Fibroblast of skin of left biceps (primary cell): ENCODE measurements at places on chromosomes 12 and 14.
A peak's percentile ranks its signal among the peaks of the same experiment; 100 is the strongest.

- no peak for DNase-seq
Observed at GRCh38 chr12:107783406-107784376, 9.2 kb downstream of the ASCL4 start.

DNA sequence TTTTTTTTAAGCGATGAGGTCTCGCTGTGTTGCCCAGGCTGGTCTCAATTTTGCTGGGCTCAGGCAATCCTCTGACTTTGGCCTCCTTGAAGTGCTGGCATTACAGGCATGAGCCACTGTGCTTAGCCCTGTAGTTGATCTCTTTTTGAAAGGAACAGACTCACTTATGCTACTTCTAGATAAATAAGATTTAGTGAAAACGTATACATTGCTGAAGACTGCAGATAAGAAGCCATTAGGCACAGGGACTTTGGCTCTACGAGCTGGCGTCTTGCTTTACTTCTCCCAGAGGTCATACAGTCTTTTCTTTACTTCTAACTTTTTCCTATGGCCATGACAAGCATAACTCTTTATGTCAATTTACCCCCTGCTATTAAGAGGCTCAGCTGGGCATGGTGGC, 9.4 kb downstream of the PTGR2 start:
- no peak for DNase-seq

DNA sequence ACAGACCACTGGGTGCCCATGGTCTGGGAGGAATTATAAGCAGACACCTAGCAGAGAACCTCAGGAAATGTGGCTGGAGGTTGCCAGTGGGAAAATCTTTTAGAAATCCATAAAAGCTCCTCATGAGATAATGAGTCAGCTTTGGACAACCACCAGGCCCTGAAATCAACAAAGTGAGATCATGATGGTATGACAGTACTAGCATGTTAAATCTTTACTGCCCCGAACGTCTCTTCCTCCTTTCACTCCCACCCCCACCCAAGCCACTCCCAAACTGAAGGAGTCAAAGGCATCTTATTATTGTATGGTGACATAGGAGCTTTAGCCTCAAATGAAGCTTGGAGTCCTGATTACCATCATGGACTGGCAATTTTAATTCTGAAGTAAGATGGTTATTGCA, 240.0 kb downstream of the DIO2 start:
- DNase-seq, result no peak

DNA sequence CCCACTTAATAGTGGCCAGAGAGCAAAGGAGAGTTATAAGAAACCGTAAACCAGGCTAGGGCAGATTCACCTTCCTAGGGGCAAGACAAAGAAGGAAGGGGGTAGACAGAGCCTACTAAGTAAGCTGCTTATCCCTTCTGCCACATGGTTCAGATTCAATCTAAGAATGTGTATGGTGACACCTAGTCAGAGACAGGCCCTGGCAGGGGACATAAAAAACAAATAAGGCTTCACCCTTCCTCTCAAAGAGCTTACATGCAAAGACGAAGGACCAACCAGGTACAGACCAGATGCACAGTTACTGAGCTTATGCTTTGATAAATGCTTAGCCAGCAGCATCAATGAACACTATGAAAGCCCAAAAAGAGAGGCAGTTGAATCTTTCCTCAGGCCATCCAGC, 4.4 kb downstream of the CYP27B1 start:
- no peak for DNase-seq

- DNase-seq, result no peak
Observed at GRCh38 chr12:3436461-3437065, 54.4 kb upstream of the PRMT8 start.

DNA sequence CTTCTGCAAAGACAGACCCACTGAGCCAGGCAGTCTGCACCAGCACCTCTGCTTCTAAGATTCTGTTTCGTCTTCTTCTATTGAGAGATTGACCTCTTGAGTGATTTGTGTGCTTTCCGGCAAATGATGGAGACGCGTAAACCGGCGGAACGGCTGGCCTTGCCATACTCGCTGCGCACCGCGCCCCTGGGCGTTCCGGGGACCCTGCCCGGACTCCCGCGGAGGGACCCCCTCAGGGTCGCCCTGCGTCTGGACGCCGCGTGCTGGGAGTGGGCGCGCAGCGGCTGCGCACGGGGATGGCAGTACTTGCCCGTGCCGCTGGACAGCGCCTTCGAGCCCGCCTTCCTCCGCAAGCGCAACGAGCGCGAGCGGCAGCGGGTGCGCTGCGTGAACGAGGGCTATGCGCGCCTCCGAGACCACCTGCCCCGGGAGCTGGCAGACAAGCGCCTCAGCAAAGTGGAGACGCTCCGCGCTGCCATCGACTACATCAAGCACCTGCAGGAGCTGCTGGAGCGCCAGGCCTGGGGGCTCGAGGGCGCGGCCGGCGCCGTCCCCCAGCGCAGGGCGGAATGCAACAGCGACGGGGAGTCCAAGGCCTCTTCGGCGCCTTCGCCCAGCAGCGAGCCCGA, 703 bp downstream of the ASCL4 start:
- DNase-seq, result no peak

- DNase-seq, result no peak
Observed at GRCh38 chr12:67364228-67364627, 95.1 kb downstream of the CAND1 start.

- DNase-seq, result no peak
Observed at GRCh38 chr14:20707622-20708021, 19.1 kb downstream of the ANG start.

- DNase-seq, result no peak
Observed at GRCh38 chr14:90678420-90678819, 137.8 kb downstream of the TTC7B start.

DNA sequence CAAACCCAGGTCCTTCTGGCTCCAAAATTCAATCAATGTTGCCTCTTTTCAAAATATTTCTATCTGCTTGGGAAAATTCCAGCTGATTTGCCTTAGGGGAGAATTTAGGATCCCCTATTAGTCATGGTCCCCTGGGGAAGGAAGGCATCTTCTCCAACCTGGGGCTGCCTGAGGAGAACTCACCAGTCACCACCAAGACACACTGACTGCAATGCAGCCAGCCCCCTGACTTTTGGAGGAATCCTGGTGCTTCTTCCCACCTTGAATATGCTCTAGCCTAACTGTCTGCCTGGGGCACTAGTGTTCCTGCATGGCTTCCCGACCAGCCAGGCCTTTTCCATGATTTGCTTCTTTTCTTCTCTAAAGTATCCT, 71.8 kb upstream of the BCL2L14 start:
- no peak for DNase-seq

DNA sequence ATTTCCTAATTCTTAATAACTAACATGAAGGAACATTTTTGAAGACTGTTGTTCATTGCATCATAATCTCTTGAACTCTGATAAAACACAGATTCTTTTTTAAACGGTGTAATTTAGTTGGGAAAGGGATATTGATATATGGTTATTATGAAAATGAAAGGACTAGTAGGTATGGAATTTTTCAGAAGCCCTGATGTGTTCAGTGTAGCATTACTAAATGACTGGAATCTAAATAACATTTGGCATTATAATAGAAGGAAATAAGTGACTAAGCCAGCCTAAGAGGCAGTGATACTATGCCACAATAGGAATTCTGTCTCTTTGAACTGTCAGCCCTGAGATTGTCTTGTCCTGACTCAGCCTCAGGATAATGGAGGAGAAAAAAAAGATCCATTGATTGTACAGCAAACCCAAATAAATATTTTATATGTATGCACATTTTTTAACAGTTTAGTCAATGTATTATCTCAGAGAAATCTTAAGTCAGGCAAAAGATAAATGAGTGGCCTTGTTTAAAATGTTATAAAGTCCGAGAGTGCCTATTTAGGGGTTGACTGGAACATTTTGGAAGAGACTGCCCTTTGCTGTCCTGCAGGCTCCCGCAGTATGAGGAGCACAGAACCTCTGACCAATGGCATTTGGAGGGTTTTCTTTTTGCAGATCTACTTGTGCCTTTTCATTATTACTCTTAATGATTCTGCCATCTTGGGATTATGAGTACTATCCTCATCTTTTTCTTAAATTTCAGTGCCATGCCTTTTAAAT, 271.2 kb downstream of the EGLN3 start:
- peak; percentile 53 for DNase-seq

- DNase-seq, result peak; percentile 34
Observed at GRCh38 chr12:48651681-48652080, 30.4 kb downstream of the KANSL2 start.

GRCh38 chr12:70890895-70891832, 29.4 kb downstream of the PTPRR start:
- no peak for DNase-seq

DNA sequence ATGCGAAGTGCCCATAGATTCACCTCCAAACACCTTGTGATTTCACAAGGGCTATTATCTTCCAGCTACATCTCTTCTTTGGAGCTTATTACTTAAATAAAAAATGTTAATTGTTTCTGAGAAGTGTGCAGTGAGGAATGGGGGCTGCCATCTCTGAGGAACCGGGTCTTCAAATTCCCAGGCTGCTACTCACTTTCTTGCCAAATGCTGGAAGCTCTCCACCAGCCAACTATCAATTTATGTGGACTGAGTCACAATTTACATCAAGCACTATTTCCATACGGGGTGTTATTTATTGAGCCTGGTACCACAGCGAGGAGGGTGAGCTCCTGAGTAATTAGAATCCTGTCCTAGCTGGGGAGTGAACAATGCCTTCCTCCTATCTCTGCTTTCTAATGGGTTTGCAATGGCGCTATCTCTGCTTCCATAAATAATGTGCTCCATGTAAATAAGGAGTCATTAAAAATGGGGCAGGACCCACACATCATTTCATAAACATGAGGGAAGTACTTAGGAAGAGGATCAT, 898.3 kb downstream of the VRK1 start:
- no peak for DNase-seq

- DNase-seq, result no peak
Observed at GRCh38 chr12:131378176-131378842, 332.6 kb upstream of the SFSWAP start.

GRCh38 chr12:109461846-109462756, 15.0 kb downstream of the KCTD10 start:
- DNase-seq, result peak; percentile 98

GRCh38 chr12:117699575-117699974, 269.2 kb downstream of the KSR2 start:
- DNase-seq, result no peak

GRCh38 chr14:23727566-23728335, 91.6 kb downstream of the DHRS2 start:
- peak; percentile 13 for DNase-seq

DNA sequence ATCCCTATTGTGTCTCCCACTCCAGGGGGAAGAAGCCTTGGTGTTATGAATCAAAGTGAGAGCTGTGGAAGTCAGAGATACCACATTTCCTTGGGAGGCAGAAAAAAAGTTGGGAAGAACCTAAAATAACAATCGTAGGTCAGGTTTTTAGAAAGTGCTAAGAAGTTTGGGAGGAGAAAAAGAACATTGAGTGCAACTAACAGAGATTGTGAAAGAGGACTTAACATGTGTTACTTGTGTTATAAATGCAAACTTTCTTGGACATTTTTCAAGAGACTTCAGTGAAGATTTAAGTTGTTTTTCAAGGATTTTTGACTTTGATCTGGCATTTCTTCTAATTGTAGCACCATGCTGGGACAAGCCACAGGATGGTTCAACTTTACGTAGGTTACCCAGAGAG, 7.8 kb upstream of the ERP27 start:
- DNase-seq, result no peak

- peak; percentile 46 for DNase-seq
Observed at GRCh38 chr12:76037130-76038103, 5.8 kb upstream of the PHLDA1 start.

DNA sequence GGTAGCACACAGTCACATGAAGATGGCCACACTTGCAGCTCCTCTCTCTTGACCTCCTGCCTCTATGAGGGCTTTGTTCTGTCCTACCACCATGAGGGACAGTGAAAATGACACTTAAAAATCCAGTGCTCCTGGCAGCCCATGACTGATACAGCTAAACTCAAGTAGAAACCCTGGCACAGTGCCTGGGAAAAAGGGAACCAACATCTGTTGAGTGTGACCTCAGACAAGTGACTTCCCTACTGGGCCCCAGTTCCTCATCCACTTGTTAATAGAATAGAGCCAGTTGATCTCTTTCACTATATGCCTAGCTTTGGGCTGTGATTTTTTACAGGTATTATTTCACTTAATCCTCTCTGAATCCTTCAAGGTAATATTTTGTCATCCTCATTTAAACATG, 4.8 kb downstream of the GUCY2C start:
- DNase-seq, result no peak

DNA sequence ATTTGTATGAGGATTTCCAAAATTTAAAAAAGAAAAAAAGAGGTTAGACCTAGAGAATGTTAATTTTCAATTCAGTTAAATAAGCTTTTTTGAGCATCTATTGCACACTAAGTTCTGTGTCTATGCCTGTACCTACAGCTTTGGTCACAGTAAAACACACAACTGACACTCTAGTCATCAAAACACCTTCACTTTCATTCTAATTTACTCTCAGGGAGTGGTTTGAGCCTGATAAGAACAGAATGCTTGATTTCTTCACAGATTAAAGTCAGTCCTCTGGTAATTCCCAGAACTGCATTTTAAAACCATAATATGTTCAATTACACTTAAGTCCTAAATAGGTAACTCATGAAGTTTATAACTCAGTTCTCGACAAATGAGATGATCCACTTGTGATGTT, 9.2 kb downstream of the SLC5A8 start:
- DNase-seq, result no peak

- DNase-seq, result peak; percentile 53
Observed at GRCh38 chr12:127485528-127485927, 781.4 kb upstream of the TMEM132C start.

DNA sequence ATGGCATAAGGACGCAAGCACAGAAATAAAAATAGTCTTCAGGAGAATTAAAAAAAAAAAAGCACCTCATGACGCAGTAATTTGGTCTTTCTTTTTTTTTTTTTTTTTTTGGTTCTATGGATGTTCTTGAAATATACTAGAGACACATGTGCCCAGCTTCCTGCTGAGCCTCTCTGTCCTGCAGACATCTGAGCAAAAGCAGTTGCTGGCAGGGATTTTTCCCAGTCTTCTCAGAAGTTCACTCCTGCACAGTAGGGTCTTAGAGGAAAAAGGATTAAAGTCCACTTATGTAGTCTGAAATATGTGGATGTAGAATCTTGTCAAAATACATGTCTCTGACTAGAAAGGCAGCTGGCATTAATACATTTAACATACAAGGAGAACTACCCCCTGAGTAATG, 1888.1 kb upstream of the SEL1L start:
- no peak for DNase-seq

GRCh38 chr12:65443038-65443437, 164.6 kb downstream of the MSRB3 start:
- peak; percentile 32 for DNase-seq

- no peak for DNase-seq
Observed at GRCh38 chr14:68160779-68161546, 341.4 kb downstream of the RAD51B start.

GRCh38 chr12:54657105-54657607, 9.0 kb upstream of the DCD start:
- DNase-seq, result no peak

DNA sequence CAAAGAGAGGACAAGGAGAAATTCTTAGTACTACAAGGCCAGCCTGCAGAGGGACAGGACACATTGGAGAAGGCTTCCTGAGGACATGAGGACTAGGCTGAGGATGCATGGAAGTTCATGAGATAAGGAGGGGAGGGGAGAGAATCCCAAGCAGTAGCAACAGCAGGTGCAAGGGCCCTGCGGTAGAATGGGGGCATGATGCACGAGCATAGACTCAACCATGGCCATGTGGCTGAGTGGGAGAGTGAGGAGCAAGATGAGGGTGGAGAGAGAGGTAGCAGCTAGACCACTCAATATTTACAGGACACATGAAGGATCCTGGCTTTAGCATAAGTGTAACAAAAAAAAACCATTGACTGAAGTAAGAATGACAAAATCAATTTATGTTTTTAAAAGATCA, 128.1 kb downstream of the PPM1H start:
- DNase-seq, result no peak
